ENCODE measurements at places on chromosomes 6 and 20.

GRCh38 chr20:46767127-46767761, 57.8 kb downstream of the SLC2A10 start:
- peak; percentile 40 for DNase-seq

- no peak for DNase-seq
These were observed 95.7 kb upstream of the JARID2 start for GRCh38 chr6:15150207-15150606.

GRCh38 chr6:147177286-147177685, 26.9 kb upstream of the STXBP5 start:
- no peak for DNase-seq

DNA sequence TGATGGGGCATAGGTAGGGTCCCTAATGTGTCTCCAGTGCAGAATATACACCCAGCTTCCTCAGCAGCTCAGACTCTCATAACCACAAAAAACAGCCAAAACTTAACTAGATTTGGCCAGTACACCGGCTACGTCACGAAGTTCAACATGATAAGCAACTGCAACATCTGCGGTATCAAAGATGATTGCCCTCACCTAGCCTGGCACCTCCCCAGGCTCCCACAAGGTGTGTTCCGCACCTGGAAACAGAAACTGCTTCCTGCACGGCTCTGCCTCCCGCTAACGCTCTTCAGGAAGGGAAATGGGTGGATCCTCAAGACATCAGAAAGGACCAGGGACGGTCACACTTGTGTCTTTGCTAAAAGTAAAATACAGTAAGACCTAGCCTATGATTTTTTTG, 9.5 kb downstream of the TXNDC5 start:
- DNase-seq: no peak

- peak; percentile 87 for DNase-seq
These were observed 3.1 kb upstream of the MAVS start for GRCh38 chr20:3843490-3843889.

DNA sequence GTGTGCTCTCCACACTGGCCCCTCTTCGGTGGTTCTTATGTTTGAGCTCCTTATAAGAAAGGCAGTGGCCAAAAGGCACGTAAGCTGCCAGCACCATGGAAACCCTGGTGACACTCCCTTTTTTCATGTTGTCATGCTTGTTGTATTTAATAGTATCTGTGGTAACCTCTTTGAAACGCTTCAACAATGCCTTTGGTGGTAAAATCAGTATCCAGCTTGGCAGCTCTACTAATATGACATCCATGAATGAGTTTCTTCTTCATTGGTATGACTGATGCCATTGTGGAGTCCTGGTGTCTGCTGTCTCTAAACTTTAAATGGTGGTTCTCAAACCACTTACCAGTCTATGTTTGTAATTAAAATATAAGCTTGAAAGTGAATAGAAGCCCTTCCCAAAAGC, 10.7 kb upstream of the MYLK2 start:
- no peak for DNase-seq

DNA sequence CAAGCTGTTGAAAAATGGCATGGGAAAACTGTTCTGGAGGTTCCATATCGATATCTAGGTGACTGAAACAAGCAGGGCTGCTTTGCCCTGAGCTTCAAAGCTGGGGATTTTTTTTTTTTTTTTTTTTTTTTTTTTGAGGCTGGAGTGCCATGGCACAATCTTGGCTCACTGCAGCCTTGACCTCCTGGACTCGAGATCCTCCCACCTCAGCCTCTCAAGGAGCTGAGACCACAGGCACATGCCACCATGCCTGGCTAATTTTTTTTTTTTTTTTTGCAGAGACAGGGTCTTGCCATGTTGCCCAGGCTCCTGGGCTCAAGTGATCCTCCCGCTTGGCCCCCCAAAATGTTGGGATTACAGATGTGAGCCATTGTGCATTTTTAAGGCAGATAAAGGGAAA, 11.0 kb downstream of the ERGIC3 start:
- DNase-seq: no peak

- no peak for DNase-seq
These were observed 194.5 kb upstream of the KHDRBS2 start for GRCh38 chr6:62480544-62480943.

DNA sequence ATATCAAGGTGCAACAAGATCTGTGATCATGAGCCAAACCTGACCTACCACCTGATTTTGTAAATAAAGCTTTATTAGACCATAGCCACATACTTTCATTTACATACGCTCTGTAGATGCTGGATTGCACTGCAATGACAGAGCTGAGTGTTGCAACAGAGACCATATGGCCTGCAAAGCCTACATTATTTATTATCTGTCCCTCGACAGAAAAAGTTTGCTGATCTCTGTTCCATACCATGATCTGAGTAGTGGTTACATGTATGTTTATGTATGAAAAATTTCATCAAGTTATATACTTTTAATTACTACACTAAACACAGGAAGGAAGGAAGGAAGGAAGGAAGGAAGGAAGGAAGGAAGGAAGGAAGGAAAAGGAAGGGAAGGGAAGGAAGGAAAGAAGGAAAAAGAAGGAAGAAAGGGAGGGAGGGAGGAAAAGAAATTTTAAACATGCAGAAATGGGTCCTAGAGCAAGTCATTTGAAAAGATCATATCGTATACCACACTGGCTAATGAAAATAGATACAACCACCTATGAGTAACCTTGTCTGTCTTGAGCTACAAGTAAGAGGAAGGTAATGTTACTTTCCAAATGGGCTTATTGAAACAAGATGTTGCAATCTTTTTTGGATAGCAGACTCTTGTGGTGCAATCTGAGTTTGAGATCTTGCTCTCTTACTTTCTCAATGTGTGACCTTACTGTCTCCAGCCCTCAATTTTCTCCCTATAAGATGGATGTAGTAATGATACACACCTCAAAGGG, 441.0 kb downstream of the KIF16B start:
- DNase-seq: no peak

DNA sequence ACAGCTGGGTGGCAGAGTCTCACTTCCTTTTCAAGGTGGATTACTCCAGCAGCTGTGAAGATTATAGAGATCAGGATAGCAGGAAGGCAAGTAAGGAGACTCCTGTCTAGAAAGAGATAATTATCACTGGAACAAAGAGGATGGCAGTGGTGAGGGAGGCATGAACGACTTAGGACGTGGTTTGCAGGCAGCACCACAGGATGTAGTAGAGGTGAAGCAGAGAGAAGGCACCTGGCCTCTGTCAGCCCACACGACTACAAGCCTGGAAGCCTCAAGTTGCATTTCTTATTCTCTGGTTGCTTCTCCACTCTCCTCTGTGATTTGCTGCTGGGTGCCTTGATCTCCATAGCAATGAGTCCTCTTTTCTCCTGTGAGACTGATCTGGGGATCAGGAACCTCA, 62.7 kb downstream of the TSHZ2 start:
- DNase-seq: no peak

GRCh38 chr20:23515250-23515939, 24.5 kb downstream of the CST8 start:
- DNase-seq: no peak

DNA sequence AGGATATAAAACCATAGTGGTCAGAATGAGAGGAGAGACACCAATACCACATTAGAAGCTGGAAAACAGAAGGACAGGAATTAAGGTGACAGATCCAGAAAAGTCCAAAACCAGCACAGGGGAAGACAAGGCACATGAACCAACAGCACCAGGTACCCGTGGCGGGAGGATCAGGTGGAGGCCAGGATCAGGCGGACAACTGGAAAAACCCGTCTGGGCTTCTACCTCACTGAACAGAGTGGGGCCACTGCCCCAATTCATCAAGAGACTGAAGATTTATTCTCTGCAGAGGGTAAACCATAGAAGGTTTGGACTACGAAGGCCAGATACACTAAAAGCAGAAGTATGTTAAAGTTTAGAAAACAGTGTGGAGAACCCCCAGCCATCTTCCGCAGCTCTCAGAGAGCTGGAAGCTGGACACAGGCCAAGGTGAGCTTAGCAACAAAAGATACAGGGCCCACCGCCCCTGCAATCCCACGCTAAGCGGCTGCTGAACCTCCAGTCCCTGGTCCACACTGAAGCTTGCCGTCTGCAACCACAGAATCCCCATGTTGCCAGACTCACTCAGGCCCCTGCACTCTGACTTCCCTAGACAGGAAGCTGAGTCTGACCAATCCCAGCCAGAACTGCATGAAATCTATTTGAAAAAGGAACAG, 29.9 kb downstream of the ABHD12 start:
- peak; percentile 34 for DNase-seq

DNA sequence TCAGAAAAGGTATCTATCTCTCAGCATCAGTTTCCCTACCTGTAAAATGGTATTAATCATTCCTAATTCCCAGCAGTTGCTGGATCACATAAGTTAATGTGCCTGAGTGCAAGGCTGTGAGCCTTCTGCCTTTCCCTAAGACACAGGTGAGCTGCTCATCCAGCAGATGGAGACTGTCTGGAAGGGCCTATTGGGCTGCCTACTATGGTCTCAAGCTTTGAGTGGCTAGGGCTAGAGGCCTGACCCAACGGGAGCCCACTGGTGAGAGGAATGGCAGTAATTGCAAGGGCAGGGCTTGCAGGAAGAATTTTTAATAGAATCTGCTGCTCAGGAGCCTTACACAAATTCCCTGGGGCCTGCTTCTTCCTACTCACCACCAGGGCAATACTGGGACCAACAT, 4.3 kb downstream of the KHDC1 start:
- no peak for DNase-seq

DNA sequence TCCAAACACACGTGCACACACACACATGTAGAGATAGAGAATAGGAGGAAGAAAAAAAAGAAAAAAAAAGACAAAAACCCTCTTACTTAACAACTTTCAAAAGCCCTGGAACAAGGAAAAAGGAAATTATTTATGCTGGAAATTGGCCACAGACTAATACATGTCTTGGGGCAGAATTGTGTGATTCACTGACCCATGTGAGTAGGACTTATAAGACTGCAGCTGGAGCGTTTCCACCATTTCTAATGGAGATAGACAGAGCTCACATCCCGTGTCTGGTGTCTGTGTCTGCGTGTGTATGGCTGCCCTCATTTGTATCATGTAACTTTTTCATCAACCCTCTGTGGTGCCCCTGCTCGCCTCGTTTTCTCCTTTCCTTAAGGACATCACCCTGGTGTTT, 99.8 kb upstream of the PDE10A start:
- no peak for DNase-seq

DNA sequence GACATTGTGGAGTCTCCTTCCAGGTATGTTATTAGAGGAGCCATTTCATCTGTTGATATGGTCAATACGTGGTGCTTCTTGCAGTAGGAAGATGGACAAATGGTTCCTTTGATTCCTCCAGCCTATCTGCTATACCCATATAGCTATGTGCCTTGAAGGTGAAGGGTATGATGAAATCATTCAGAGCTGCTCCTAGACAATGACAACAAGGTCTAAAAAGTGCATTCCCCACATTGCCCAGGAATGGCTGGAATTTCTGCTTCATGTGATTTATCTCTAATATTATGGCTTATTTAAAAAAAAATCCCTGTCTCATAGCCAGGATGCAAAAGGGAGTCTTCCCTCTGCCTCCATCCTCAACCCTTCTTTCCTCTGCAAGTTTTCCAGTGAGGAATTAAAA, 14.1 kb downstream of the DAAM2 start:
- no peak for DNase-seq

- peak; percentile 14 for DNase-seq
These were observed 19.2 kb upstream of the ZSCAN16 start for GRCh38 chr6:28105245-28105639.

DNA sequence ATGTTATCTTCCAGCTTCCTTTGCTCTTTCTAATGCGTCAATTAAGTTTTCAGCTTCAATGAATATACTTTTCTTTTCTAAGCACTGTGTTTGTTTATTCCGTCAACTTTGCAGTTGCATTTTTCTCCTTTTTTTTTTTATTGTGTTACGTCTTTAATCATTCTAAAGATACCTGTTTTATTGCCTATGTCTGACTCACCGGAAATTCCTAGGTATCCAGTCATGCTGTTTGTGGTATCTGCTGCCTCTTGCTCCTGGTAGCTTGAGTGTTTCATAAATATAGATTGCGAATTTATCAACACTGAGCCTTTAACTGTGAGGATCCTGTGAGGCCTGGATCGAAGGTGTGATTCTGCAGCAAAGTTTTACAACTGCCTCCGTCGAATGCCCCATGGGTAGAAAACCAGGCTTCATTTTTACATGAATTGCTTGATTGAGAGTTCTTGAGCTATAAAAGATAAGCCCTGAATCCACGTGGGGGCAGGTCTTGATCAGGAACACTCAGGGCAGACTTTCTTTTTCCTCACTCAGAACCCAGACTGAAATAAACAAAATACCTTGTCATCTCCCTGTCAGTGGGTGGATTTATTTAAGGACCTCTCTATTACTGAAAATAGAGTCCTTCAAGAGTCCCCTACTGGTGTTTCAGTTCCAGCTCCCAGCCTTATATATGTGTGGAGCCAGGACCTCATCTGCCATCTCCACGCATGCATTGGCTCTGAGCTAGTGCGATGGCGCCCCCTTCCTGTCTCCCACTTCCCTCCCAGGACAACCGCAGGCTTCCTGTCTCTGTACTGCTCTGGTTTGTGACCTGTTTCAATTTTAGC, 60.1 kb upstream of the LRRC1 start:
- DNase-seq: peak; percentile 68

GRCh38 chr6:143598466-143599080, 79.2 kb upstream of the PHACTR2 start:
- no peak for DNase-seq

DNA sequence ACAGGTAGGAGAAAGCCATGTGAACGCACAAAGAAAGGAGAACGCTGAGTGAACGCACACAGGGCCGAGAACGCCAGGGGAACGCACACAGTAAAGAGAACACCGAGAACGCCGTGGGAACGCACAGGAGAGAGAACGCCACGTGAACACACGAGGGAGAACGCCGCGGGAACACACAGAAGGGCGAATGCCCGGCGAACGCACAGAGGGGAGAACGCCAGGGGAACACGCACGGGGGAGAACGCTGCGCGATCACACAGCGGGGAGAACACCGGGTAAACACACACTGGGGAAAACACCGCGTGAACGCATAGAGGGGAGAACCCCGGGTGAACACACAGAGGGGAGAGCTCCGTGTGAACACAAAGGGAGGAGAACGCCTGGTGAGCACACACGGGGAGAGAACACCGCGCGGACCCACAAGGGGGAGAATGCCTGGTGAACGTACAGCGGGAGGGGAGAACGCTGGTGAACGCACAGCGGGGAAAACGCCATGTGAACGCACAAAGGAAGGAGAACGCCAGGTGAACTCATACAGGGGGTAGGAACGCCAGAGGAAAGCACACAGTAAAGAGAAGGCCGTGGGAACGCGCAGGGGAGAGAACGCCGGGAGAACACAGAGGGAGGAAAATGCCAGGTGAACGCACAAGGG, 55.3 kb downstream of the RNASET2 start:
- no peak for DNase-seq

DNA sequence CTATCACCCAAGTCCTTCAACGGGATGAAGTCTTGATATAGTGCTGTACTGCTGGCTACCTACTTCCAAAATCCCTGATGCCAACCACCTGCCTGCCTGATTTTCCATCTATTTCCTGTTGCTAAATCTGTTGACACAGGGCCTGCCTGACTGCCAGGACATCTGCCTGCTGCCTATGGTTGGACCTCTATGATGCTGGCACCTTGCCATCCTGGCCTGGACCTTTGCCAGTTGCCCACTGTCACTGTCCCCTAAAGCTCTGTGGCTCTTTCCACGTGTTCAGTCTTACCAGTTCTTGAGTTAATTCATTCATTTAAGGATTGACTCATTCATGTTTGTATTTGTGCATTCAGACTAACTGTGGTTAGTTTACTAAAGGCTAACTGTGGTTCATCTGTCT, 9.2 kb upstream of the RGS17 start:
- no peak for DNase-seq

GRCh38 chr20:19212821-19213502, 520 bp downstream of the SLC24A3 start:
- DNase-seq: no peak

All from H54 (cell line).